Activated CD4-positive, alpha-beta T cell treated with anti-CD3 and anti-CD28 coated beads for 36 hours (primary cell): ENCODE measurements at places on chromosomes 7 and 10. TPM values are rescaled to one million over a fixed set of nuclear protein-coding genes. Genes with fewer than 3 reads are reported as not detected.
A peak's percentile ranks its signal among the peaks of the same experiment; 100 is the strongest.

The OR2A5 gene
- total RNA-seq: not detected

DNA sequence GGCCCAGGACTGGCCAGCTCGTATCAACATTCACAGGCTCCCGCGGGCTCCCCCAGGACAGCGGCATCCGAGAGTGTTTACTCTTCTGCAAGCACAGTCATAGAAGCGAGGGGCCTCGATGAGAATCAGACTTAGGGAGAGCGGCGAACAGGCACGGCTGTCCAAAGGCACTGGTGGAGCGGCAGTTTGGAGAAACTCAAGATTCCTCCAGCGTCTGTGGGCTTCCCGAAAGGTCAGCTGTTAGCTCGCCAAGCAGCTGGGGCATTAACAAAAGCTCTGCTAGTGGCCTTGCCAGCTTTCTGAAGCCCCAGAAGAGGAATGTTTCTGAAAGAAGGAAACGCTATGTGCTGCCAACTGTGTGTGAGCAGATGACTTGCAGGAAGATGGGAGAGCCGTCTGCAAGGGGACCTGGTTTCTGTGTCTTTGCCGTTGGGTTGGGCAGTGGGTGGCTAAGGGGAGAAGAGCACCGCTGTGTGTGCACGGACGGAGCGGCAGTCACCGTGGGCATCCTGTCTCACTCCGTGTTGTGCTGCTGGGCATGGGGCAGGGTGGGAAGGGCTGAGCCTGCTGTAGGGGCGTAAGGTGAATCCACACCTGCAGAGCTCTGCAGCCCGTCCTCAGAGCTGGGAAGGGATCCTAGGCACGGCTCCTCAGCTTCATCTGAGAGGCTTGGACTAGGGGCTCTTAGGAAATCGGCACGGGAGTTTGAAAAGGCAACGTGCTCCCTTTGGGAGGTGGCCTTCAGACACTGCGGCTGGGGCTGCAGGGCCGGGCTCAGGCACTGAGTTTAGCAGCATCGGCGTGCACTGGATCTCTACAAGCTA is 42.1 kb downstream of the AMZ1 start:
- H3K4me3 ChIP-seq: no peak overlapping the region
- no peak overlapping the region for H3K27ac ChIP-seq
- no peaks in the 10 kb centered on the region for H3K27me3 ChIP-seq
- peaks cover 32% of the 10 kb centered on the region for H3K4me1 ChIP-seq
- no peak for DNase-seq

The CCAR1 gene
- 125 TPM for total RNA-seq

DNA sequence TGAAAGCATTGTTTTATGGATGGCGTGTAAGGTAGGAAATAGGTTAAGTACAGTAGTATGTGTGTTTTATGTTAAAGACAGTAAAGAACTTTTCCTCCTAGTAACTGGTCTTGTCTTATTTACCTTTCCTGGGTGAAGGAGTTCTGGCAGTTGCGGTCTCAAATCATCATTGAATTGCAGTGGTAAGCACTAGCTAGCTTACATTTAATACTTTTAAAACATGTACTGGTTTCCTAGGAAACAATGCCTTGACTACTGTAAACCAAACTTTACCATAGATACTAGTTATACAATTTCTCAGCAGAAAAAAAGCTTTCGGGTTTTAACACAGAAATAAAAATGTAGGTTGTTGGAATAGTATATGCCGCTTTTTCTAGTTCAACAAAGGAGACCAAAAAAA is 37.7 kb downstream of the PRKG1 start:
- H3K27me3 ChIP-seq: peaks cover 1% of the 10 kb centered on the region
- no peak overlapping the region for H3K27ac ChIP-seq
- no peaks in the 10 kb centered on the region for H3K4me1 ChIP-seq
- H3K4me3 ChIP-seq: no peak overlapping the region

The FAM25A gene
- total RNA-seq: not detected

DNA sequence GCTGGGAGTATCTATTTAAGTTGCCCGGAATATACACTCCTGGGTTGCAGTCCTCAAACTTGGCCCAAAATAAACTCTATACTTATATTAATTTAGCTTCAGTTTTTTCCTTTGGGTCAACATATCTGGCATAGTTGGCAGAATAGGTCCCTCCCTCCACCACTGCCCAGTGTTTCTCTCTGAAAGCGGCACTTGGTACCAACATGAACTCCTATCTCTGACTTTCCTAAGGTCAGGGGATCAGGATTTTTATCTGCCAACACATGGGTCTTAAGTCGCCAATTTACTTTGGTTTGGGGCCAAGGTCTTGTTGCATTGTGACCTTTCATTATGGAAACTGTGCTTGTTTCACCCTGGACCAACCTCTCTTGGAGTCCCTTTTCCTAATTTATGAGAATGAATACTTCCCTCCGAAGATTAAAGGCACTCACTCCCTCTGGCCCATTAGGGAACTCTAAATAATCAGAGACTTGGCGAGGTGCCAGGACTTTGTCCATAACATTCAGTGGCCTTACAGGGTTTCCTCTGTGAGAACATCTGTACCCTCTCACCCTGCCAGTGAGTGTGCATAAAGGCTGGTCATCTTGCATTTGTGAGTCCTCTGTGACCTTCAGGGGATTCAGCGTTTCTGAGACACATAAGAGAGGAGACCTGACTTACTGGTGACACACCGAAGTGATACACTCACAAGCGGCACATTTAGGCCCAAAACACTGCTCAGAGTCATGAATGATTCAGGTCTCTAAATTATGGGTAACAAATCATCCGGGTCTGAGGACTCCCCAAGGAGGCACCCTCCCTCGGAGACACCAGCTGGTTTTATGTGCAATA is 19.7 kb upstream of the FKBP9 start:
- peaks cover 4% of the 10 kb centered on the region for H3K27me3 ChIP-seq
- no peak for DNase-seq
- H3K27ac ChIP-seq: no peak overlapping the region

GRCh38 chr7:112140600-112140999 is 65.6 kb downstream of the DOCK4 start:
- no peak overlapping the region for H3K27ac ChIP-seq
- DNase-seq: no peak
- no peaks in the 10 kb centered on the region for H3K36me3 ChIP-seq
- no peaks in the 10 kb centered on the region for H3K27me3 ChIP-seq

GRCh38 chr7:44893710-44894234 is 8.4 kb upstream of the PURB start:
- no peaks in the 10 kb centered on the region for H3K27me3 ChIP-seq
- no peak overlapping the region for H3K4me3 ChIP-seq
- H3K4me1 ChIP-seq: peaks cover 30% of the 10 kb centered on the region

The HOXA9 gene
- not detected for total RNA-seq

GRCh38 chr7:128053023-128053422 is 21.8 kb upstream of the LRRC4 start:
- H3K4me3 ChIP-seq: no peak overlapping the region
- H3K27ac ChIP-seq: no peak overlapping the region
- peaks cover 3% of the 10 kb centered on the region for H3K36me3 ChIP-seq
- no peak for DNase-seq

The AKR1C8 gene
- total RNA-seq: not detected

- H3K4me1 ChIP-seq: no peaks in the 10 kb centered on the region
- no peaks in the 10 kb centered on the region for H3K36me3 ChIP-seq
- DNase-seq: no peak
- no peaks in the 10 kb centered on the region for H3K27me3 ChIP-seq
These were observed 11.4 kb downstream of the BLNK start for GRCh38 chr10:96260014-96260413.

- no peak overlapping the region for H3K4me3 ChIP-seq
- no peak for DNase-seq
- H3K36me3 ChIP-seq: no peaks in the 10 kb centered on the region
- H3K4me1 ChIP-seq: no peaks in the 10 kb centered on the region
These were observed 118.1 kb downstream of the CTTNBP2 start for GRCh38 chr7:117755136-117755535.

DNA sequence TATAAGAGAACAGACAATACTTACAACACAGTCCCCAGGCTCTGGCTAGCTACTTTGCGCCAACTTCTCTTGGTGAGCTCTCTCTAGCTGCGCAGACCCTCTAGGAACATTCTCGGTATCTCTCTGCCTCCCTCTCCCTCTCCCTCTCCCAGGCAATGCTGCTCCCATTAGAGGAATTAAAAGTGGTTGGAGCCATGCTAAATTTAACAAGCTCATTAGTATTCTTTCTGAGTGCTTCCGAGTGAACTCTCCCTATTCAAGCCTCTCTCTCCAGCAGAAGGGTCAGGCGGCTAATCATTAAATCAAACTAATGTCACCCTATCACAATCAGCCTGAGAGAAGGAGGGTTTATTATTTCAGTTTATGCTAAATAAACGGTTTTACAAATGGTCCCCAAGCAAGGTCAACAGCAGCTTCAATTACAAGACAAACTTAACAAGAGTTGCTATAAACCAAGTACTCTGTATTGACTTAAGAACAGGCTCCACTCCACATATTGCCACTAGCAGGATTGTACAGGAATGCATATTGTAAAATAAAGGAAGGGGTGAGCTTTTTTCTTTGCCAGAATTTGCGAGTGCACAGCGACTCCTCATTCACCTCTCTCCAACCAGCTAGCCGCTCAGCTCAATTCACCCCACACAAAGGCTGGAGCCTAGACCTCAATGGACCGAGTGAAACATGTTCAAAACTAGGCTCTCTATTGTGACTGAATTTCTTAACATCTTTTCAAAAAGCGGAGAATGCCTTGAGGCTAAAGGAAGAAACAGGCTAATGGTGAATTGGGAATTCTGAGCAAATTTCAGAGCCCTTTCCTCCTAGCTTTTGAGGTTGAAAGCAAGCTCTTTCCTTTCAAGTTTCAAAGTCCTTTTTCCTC is 84.4 kb downstream of the GLI3 start:
- H3K36me3 ChIP-seq: no peaks in the 10 kb centered on the region
- H3K4me3 ChIP-seq: no peak overlapping the region
- DNase-seq: no peak
- H3K4me1 ChIP-seq: no peaks in the 10 kb centered on the region

The HHEX gene
- 0.11 TPM for total RNA-seq

GRCh38 chr7:143429770-143430698 is 13.2 kb upstream of the TAS2R60 start:
- H3K4me3 ChIP-seq: no peak overlapping the region
- H3K27me3 ChIP-seq: no peaks in the 10 kb centered on the region
- no peak overlapping the region for H3K27ac ChIP-seq
- no peaks in the 10 kb centered on the region for H3K36me3 ChIP-seq
- peaks cover 5% of the 10 kb centered on the region for H3K4me1 ChIP-seq

DNA sequence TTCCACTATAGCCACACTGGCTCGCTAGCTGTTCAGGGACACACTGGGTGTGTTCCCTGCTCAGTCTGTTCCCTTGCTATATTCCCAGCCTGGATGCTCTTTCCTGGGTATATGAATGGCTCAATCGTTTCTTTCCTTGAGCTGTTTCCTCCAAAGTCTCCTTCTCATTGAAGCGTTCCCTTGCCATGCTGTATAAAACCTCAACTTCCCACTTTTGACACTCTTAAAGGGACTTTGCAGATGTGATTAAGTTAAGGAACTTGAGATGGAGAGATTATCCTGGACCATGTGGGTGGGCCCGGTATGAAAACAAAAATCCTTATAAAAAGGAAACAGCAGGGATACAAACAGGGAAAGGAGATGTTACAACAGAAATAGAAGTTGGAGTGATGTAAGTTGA is 973.1 kb downstream of the LRMDA start:
- no peaks in the 10 kb centered on the region for H3K27me3 ChIP-seq
- no peaks in the 10 kb centered on the region for H3K36me3 ChIP-seq
- H3K4me1 ChIP-seq: no peaks in the 10 kb centered on the region
- no peak overlapping the region for H3K4me3 ChIP-seq

The CYREN gene
- total RNA-seq: 32.6 TPM

The ZCWPW1 gene
- total RNA-seq: 3.4 TPM

The AFAP1L2 gene
- total RNA-seq: 1.4 TPM

- H3K4me3 ChIP-seq: no peak overlapping the region
- DNase-seq: peak; percentile 17
- no peaks in the 10 kb centered on the region for H3K36me3 ChIP-seq
- H3K27ac ChIP-seq: no peak overlapping the region
- H3K27me3 ChIP-seq: peaks cover 31% of the 10 kb centered on the region
- peaks cover 16% of the 10 kb centered on the region for H3K4me1 ChIP-seq
These were observed 42.3 kb downstream of the NRCAM start for GRCh38 chr7:108413782-108414492.

GRCh38 chr10:113534423-113534822 is 18.4 kb upstream of the HABP2 start:
- DNase-seq: peak; percentile 9
- no peaks in the 10 kb centered on the region for H3K4me1 ChIP-seq
- H3K27me3 ChIP-seq: peaks cover 6% of the 10 kb centered on the region
- no peak overlapping the region for H3K4me3 ChIP-seq
- no peak overlapping the region for H3K27ac ChIP-seq

GRCh38 chr7:5320802-5321396 is 38.2 kb downstream of the SLC29A4 start:
- no peak overlapping the region for H3K4me3 ChIP-seq
- DNase-seq: no peak
- no peaks in the 10 kb centered on the region for H3K4me1 ChIP-seq
- no peak overlapping the region for H3K27ac ChIP-seq

DNA sequence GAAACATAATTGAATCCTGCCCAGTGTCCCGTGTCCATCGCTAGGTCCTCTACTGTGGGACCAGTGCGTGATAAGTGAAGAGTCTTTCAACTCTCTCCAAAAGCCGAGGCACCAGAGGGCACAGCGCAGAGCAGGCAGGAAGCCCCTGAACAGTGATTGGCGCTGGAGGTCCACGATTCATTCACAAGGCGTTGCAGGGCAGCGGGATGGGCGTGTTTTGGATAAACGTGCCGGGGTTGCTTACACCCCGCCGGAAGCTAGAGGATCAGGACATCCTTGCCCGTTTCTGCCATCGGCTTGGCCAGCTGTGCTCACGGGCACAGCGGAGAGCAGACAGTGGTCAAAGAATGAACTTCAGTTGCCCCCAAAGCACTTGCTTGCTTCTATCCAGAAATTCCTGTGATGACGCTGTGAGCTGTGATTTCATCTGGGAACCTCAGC is 86.0 kb upstream of the PFKP start:
- H3K4me1 ChIP-seq: peaks cover 6% of the 10 kb centered on the region
- no peak overlapping the region for H3K27ac ChIP-seq

DNA sequence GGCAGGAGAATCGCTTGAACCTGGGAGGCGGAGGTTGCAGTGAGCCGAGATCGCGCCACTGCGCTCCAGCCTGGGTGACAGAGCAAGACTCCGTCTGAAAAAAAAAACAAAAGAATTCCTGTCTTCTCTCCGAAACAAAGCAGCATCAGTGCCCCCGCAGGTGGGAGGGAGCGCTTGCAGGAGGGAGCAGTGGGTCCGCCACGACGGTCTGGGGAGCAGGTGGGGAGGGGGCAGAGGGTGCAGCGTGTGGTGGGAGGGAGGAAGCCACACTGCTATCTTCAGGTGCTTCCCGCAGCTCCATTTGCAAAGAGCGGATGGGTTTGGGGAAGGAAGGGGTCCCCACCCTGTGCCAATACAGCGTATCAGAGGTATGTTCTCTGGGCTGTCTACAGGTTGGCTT is 31.7 kb downstream of the LIMK1 start:
- no peak for DNase-seq
- H3K4me1 ChIP-seq: no peaks in the 10 kb centered on the region
- H3K36me3 ChIP-seq: peaks cover 16% of the 10 kb centered on the region
- H3K27me3 ChIP-seq: no peaks in the 10 kb centered on the region
- H3K4me3 ChIP-seq: no peak overlapping the region
- no peak overlapping the region for H3K27ac ChIP-seq

The SRRM3 gene
- not detected for total RNA-seq

The MYL10 gene
- not detected for total RNA-seq

The IGF2BP3 gene
- total RNA-seq: 1.1 TPM
